ENCODE measurements at places on chromosomes 7 and 10. TPM values are rescaled to one million over a fixed set of nuclear protein-coding genes. Genes with fewer than 3 reads are reported as not detected.
A peak's percentile ranks its signal among the peaks of the same experiment; 100 is the strongest.

The ACTR3C gene
- total RNA-seq, result 6.5 TPM

- peak; percentile 92 for DNase-seq
Measured at GRCh38 chr10:114632869-114633715, 25.0 kb downstream of the ABLIM1 start.

GRCh38 chr7:150964593-150965111 is 13.5 kb downstream of the KCNH2 start:
- no peak for DNase-seq

The CASP2 gene
- total RNA-seq, result 47.4 TPM

DNA sequence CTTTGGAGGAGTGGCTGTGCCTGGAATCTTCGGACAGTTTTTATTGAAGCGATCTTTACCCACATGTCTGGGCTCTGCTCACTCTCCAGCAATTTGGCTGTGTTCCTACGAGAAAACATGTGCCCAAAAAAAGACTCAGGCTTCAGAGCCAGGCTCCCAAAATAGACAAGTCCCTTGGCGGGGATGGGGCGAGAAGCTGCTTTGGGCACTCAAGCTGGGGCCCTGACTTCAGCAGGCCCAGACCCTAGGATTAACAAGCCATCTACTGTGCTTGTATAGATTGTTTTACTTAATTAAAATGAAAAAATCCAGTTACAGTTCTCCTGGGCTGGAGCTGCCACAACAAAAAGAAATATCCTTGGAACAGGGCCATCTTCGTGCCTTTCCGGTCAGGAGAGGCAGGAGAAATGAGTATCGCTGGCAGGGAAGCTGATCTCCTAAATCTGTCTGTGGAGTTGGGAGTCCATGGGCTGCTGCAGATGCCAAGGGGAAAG is 51.4 kb upstream of the PDCD4 start:
- DNase-seq, result no peak

The ASB10 gene
- total RNA-seq, result not detected

Data from Panc1 (cell line).